ENCODE measurements at places on chromosomes 6 and 20.

DNA sequence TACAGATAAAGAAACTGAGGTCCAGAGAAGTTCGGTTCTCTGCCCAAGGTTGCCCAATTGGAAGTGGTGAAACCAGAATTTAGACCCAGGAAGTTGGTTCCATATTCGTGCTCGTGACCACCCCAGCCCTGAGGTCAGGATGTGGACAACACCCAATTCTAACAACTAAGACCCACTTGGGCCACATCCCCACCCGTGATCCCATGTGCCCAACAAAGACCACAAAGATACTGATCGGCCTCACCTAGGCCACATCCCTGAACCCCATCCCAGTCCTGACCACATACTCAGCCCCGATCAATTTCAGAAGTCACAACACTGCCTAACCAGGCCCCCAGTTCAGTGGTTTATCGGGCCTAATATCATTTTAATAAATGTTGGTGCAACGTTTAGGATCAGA, 138.4 kb downstream of the PREX1 start:
- DNase-seq: no peak

GRCh38 chr6:158038291-158039177, 56.9 kb downstream of the SYNJ2 start:
- DNase-seq: no peak

DNA sequence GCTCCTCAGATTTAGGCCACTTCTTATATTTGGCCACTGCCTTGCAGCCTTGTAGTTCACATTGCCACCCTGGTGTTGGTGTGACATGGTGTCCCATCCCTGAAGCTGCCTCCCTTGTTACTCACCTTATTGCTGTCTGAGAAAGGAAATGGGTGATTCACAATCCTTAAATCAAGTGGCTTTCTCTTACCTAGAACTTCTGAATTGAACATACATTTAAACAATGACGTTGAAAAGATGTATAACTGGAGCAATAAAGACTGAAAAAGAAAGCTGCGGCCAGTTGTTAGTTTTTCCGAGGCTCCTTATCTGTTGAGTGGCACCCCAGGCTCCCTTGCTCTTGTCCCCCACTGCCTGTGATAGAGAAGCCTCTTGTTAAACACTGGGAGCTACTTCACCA, 28.8 kb upstream of the GNRH2 start:
- no peak for DNase-seq

DNA sequence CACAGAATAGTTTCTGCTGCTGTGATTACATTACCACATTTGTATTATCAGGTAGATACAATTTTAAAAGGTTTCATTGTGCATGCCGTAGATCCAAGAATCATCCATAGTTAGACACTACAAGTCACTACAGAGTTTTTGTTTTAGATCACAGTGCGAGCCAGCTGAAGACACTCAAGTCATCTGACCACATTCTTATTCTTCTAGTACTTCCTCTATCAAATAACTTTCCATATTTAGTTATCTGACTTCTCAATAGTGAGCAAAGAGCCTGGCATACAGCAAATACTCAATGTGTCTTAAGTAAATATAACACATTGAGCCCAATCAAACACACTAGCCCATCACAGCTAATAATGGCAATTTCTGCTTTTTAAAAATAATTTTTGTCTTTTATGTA, 195.4 kb downstream of the ASCC3 start:
- DNase-seq: no peak

GRCh38 chr6:93366506-93366905, 52.9 kb downstream of the EPHA7 start:
- DNase-seq: no peak

- DNase-seq: no peak
Measured at GRCh38 chr20:60136645-60137401, 178.6 kb downstream of the CDH26 start.

DNA sequence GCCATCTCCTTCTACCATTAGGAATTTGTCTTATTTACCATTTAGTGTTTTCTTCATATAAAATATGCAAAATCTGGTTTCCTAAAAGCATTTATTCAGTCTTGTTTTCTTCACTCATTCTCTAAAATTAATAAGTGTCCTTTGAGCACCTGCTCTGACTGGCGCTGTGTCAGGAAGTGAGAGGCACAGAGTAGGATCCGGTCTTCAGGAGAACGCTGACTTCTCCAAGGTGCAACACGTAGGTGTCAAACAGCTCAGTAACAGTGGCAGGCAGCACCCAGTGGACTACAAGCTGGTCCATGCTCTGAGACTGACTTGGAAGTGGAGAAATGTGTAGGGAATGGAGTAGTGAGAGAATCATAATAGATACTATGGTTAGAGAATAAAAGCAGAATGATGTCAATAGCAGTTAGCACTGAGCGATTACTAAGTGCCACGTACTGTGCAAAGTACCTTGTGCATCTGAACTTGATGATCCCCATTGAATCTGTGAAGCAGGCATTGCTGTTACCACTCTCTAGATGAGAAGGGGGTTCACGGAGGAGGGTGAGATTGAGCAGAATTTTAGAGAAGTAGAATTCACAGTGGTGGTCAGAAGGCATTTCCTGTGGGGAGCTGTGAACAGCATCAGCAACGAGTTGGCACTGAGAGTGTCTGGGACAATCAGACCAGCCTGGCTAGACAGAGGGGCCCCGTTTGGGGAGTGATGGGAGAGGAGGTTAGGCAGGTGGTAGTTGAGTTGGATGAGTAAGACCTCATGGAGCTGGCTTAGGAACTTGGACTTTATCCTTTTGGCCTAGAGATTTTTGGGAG, 569.8 kb downstream of the QKI start:
- no peak for DNase-seq

DNA sequence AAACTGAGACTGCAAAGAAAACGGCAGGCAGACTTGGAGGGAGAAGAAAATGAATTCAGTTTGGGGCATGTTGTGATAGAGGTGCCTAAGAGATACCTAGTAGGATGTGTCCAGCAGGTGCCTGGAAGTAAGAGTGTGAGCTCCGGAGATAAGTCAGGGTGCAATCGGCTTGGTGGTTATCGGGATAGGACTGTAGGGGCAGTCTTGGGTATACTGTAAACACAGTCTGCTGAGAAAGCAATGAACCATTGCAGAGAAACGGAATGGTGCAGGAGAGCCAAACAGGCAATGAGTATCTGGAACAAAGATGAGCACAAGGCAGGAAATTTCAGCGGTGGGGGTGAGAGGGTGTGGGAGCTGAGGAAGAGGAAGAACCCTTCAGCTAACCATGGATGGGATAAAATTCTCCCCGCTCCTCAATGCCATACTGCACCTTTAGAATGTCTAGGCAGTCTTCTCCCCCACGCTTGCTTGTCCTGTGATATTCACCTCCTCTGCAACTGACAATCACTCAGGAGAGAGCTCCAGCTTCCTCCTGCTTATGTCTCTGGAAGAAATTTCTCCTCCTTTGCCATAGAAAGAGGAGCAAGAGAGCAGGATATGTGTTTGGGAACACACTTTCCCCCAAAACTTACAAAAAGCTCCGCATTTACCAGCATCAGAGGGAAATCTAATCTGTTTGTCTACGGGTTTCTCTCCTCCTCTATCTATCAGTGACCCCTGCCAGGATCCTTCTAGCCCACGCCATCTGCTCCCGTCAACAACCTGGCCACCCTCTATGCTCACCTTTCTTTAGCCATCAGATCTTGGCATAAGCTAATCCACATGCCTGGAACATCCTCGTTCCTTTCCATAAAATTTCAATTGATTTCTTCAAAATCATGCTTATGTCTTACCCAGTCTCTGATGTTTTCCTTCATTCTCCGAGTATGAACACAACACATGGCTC, 381.7 kb upstream of the JARID2 start:
- no peak for DNase-seq

GRCh38 chr6:148846778-148847761, 100.2 kb downstream of the UST start:
- no peak for DNase-seq

DNA sequence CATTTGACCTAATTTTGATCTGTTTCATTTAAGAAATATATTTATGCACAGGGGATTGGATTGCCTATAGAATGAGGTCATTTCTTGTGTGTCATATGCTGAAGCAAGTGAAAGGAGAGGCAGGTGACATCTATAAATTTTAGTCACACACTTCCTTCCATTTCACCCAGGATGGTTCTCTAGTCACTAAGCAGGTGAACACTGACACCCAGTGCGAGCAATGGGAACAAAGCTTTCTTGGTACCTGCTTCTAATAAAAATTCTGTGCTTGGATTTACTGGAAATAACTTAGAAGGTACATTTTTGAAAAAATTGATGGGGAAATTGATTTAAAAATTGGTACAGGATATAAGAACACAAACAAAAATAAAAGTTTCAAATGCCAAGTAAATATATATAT, 66.9 kb upstream of the MC3R start:
- no peak for DNase-seq

- peak; percentile 51 for DNase-seq
Measured at GRCh38 chr6:33314515-33314942, 651 bp upstream of the TAPBP start.

- no peak for DNase-seq
Measured at GRCh38 chr6:34745277-34746103, 11.8 kb upstream of the SNRPC start.

- no peak for DNase-seq
Measured at GRCh38 chr6:69398729-69399128, 398.1 kb downstream of the LMBRD1 start.

DNA sequence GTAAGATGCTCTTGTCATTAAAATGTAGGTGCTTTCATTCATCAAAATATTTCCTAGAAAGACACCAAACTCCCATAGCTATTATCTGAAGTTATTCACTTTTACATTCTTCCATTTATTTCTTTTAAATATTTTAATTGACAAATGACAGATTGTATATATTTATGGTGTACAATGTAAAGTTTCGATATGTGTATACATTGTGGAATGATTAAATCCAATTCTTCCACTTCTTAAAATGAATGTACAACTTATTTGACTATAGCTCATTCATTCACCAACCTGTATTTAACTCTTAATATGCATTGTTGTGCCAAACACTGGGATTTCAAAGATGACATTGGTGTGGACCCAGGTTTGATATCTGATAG, 41.0 kb downstream of the CCN2 start:
- no peak for DNase-seq

GRCh38 chr6:53737746-53738145, 57.1 kb upstream of the LRRC1 start:
- no peak for DNase-seq

DNA sequence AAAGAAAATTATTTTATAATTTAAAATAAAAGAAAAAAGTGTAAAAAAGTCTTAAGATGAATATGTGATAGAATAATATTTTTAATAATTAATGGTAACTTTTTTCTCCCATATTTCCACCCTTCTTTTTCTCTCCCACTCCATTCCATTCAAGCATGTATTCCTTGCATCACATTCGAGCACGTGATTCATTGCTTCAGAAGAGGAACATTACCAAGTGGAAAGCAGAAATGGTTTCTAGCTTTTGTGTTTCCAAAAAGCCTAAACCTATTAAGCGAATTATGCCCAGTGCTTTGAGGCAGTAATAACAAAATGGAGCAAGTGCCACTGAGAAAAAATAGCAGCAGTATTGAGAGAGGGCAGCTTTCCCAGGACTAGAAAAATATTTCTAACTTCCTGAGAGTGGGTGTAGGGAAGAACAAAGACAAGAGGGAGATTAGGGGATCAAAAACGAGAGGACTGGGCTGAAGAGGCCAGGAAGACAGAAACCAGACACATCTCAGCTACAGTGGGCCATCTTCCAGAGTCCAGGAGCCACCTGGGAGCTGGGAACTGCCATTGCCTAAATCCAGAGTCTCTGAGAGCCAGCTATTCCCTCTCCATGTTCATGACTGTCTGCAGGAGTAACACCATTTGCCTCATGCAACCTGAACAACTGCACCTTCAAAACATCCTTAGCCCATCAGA, 15.0 kb upstream of the AKIRIN2 start:
- DNase-seq: no peak

- no peak for DNase-seq
Measured at GRCh38 chr6:4902363-4902762, 101.5 kb downstream of the RPP40 start.

DNA sequence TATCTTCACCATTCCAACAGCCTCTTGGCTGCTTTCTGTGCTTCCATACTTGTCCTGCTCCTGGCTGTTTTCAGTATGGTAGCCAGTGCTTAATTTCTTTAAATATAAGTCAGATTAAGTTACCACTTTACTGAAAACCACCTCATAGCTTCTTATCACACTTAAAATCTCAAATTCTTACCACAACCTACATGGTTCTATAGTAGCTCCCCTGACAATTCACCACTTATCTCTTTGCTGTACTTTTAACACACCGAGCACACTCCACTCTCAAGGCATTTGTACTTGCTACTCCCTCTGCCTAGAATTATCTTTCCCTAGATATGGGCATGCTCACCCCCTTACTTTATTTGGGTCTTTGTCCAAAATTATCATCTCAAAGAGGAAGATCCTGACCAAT, 369.0 kb downstream of the TENT5A start:
- no peak for DNase-seq

DNA sequence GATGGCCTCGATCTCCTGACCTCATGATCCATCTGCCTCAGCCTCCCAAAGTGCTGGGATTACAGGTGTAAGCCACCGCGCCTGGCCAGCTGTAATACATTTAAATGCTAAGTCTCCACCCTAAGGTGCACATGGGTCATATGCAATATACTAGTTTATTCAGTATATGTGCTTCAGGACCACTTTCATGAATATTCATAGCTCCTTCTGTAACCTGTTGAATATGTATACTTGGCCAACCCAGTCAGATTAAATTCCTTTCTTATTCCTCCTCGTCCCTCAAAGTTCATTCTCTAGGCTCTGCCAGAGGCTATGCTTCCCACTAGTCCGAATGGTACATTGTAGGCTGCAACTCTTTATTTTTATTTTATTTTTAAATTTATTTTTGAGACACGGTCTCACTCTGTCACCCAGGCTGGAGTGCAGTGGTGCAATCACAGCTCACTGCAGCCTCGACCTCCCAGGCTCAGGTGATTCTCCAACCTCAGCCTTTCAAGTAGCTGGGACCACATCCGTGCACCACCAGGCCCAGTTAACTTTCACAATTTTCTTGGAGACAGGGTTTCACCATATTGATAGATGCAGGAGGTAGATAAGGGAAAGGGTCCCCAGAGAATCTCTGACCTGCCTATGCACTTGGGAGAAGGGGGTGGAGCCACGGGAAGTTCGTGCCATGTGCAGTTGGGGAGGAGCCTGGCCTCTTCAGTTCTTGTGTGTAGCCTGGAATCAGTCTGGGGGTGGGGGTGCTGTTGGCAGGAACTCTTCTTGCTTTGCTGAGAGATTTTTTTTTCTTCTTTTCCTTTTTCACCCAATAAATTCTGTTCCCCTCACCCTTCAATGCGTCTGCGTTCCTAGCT, 41.3 kb upstream of the DDR1 start:
- no peak for DNase-seq

GRCh38 chr6:160461641-160462040, 113.5 kb downstream of the SLC22A3 start:
- no peak for DNase-seq

DNA sequence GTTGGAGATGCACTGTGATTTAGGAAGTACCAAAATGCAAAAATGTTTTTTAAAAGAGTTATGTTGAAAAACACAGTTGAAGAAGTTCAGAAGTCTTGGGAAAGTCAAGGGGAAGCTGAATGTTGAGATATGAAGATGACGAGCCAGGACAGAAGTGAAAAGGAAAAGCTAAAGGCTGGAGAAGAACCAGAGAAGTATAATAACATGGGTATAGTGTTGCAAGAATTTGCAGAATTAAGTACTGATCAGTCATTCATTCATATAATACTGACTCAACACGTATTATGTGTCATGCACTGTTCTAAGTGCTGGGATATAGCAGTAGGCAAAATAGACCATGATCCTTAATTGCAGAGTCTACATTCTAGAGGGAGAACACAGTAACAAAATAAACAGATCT, 432.8 kb downstream of the CDC5L start:
- DNase-seq: no peak
